Activated CD4-positive, alpha-beta T cell treated with anti-CD3 and anti-CD28 coated beads, Interleukin-2, amount 10 ng/mL, durations not matched to agents 7 days and 5 days (primary cell): ENCODE measurements at places on chromosomes 4 and X. TPM values are rescaled to one million over a fixed set of nuclear protein-coding genes. Genes with fewer than 3 reads are reported as not detected.

GRCh38 chrX:122572461-122572860 is 611.6 kb upstream of the GRIA3 start:
- DNase-seq, result no peak

GRCh38 chr4:154390324-154390723 is 101.3 kb downstream of the DCHS2 start:
- no peak for DNase-seq

DNA sequence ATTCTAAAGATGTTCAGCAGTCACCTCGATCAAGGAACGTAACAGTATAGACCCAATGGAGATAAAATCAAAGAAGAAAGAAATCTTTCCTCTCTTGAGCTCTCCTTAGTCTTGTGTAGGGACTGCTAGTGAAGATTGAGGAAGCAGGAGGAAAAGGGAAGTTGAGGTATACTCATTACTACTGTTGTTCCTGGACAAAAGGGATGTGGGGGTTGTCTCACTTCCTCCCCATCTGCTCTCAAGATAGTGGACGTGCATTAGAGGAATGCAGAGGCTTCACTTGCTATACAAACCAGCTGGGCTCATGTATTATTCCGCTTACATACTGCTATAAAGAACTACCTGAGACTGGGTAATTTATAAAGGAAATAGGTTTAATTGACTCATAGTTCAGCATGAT is 208.9 kb upstream of the ARHGEF9 start:
- DNase-seq, result no peak

- no peak for DNase-seq
Measured at GRCh38 chr4:89751416-89751815, 85.5 kb downstream of the SNCA start.

GRCh38 chr4:118400356-118400755 is 47.6 kb upstream of the PRSS12 start:
- no peak for DNase-seq

The FAT1 gene
- total RNA-seq, result 0.27 TPM
